Retinal pigment epithelial cell (primary cell): ENCODE measurements at places on chromosomes 12 and 14.

DNA sequence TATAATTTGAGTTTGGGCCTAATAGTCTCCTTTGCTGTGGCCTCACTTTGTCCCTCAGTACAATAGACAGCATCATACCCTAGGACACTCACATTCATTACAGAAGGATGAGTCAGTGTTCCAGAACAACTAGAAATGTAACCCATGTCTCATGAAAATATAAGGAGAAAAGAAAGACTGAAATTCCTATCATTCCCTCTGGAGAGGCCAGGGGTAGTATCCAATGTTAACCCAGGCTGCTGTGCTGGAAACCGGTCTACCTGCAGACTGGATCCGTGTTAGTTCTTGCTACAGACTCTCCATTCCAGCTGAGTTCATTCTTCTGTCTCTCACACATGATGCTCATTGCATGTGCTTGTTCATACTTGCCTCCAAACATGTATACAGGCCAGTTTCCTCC, 75.8 kb upstream of the HOXC13 start:
- DNase-seq, result no peak

GRCh38 chr12:122609732-122610131, 82.7 kb downstream of the KNTC1 start:
- no peak for DNase-seq

DNA sequence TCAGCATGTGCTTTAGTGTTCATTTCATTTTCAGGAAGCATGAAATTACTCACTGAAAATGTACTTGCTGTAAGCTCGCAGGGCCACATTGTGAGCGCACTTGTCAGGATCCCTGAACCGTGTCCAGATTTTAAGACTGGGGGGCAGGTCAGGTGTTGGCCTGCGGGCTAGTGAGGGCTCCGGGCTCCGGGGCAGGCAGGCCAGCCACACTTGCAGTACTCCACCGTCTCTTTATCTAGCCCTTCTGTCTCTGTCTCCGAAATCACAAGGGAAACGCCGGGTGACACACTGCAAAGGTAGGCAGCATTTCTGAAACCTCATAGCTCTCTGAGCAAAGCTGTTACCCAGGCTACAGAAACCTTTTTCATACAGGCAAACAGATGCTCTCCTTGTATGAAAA, 98.7 kb downstream of the EML1 start:
- no peak for DNase-seq

DNA sequence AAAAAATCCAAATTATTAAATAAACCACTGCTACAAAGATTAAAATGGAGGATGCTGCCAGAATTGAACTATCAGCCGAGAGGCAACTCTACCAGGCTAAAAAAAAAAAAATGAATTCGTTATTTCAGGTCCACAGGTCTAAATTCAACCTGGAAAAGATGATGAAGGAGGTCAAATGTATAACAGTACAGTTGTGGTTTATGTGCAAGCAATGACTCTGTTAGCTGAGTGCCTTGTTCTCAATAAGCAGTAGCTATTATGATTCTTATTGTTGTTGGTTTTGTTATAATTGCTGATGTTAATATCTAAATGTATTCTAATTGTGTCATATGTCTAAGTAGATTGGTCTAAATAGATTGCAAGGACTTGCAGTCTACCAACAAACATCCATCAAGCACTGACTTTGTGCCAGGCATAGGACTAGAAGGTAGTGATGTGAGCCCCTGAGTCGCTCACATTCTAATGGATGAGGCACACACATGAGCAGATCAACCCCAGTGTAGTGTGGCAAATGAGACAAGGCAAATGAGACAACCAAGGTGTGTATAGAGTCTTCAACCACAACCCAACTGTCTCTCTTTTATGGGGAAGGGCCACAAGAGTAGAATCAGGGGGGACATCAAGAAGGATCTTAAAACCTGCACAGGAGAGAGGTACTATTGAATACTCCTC, 77.0 kb upstream of the PLEKHG7 start:
- no peak for DNase-seq

DNA sequence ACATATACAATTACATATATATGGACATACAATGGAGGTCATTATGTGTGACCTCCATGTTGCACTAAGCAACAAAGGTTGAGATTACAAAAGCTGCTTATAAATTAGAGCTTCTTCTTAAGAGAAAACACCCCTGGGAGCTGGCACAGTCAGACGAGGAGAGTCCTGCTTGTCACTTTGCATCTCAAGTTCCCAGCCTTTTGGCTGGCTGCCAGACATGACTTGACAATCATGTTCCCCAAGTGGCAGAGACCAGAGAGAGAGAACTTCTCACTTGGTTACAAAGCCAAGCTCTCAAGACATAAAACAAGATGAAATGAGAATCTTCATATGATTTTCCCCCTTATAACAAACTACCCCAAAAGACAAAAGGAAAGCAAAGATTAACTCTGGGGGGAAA, 8.5 kb upstream of the SYNJ2BP start:
- DNase-seq, result no peak

DNA sequence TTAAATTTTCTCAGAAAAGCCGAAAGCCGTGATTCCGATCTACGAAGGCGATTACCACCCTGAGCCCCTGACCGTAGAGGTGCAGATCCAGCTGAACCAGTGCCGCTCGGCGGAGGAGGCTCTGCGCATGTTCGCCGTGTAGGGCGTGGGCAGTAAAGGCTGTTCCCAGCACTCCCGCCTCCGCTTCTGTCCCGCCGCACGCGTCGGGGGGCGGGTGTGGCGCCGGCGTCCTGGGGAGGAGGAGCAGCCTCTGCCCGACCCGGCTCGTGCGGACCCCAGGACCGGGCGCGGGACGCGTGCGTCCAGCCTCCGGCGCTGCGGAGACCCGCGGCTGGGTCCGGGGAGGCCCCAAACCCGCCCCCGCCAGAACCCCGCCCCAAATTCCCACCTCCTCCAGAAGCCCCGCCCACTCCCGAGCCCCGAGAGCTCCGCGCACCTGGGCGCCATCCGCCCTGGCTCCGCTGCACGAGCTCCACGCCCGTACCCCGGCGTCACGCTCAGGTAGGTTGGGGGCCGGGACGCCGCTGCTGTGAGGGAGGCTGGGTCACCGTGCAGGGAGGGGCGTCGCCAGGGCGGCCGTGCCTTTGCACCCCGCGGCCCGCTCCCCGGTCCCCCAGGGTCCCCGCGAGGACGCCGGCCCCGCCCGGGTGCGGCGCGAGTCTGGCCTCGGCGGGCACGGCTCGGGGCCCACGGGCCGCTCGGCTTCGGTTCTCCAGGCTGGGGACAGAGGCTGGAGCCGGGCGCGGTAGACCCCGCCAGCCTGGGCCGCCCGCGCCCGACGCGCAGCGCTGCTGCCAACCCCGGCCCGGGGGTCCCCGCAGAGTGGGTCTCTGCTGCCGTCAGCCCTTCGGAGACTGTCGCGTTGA, at the start of gene B3GNT4:
Gene B3GNT4 (plus strand): TSS at position 409 of the 866 bp plus-strand sequence. CDS start 910 bp downstream, outside the sequence.
- DNase-seq, result no peak

DNA sequence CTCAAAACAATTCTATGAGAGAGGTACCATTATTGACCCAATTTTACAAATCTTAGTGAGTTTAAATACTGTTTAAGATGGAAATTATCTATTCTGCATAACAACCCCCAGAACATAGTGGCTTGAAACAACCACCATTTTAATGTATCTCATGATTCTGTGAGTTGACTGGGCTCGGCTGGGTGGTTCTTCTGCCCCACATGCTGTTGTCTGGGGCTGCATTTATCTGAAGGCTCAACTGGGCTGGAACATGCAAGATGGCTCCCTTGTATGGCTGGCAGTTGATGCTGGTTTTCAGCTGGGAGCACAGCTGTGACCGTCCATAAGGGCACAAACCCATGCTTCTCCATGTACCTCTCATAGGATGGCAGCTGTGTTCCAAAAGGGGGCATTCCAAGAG, 82.2 kb downstream of the DRAM1 start:
- no peak for DNase-seq

DNA sequence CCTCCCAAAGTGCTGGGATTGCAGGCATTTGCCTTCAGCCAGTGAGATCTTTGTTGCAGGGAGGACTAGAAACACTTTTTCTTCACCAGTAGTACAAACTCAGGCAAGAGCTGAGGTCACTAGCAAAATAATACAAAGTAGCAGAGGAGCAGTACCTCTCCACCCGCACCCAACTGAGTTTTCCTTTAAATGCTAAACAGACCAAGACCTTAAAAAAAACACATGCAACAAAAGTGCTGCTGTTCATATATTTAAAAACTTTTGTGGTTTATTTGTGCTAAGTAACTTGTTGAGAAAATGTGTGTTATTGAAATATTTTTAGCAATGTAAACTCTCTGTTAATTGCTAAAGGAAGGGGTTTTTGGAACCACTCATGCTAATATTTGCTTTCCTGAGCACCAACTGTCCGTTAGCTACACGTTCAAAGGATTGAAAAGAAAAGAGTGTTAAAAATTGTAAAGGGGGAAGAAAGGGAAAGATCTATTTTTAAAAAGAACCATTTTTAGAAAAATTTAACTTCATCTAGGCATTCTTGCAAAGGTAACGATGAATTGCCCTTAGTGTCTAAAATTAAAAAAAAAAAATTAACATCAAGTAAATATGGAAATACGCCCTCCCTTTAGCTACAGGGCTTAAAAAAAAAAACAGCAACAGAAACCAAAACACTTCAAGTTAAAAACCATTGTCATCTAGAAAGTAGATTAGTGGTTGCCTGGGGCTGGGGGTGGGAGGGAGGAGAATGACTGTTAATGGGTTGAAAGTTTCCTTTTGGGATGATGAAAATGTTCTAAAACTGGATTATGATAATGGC, 114.0 kb upstream of the KRAS start:
- no peak for DNase-seq

- DNase-seq, result no peak
These were observed 112.8 kb downstream of the SYT1 start for GRCh38 chr12:78977304-78977867.

- peak; percentile 51 for DNase-seq
These were observed 310.0 kb downstream of the ADAMTS20 start for GRCh38 chr12:43241986-43242385.

DNA sequence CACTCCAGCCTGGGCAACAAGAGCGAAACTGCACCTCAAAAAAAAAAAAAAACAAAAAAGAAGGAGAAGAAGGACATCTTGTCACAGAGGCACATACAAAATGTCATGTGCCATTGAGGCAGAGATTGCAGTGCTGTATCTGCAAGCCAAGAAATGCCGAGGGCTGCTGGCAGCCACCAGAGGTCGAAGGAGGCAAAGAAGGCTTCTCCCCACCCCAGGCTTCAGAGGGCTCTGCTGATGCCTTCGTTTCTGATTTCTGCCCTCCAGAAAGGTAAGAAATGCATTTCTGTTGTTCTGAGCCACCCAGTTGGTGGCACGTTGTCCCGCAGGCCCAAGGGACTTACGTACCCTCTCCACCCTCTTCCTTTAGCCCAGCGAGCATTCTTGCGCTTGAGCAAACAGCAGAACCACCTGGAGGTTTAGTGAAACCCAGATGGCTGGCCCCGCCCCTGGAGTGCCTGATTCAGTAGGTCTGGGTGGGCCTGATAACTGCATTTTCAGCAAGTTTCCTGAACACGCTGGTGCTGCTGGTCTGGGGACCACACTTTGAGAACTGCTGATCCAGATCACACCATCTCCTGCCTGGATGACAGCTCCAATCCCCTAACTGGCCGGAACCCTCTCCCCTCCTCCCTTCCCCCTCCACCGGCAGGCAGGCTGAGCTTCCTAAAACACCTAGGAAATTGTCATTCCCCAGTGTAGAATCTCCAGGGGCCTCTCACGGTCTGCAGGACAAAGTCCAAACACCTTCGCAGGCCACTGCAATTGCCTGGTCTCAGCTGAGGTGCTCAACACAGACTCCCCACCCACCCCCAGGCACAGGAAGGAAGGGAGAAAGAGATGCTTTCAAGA, 21.1 kb upstream of the SCARB1 start:
- no peak for DNase-seq

DNA sequence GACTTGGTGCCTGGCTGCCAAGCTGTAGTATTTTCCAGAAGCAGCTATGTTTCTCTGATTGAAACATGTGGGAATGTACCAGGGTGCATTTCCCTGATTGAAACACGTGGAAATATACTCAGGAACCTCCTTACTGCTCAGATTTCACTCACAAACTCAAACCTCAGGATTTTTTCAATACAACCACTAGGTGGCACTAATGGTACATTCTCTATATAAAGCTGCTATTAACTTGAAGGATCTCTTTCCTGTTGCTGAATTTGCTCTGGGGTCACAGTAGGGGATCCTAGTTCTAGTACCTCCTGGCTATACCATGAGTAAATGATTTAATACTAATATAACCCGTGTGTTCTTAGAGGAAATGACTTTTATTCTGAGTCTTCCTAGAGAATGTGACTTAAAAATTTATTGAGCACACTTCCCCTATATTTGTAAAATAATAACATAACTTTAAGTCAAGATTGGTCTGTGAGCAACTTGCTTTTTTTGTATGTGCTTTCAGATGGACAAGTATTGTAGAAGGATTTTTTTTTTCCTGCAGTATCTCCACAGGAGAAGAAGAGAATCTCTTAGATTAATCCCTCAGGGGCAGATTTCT, 173.8 kb upstream of the MIS18BP1 start:
- DNase-seq, result peak; percentile 10

- peak; percentile 75 for DNase-seq
These were observed 79.2 kb downstream of the B4GALNT3 start for GRCh38 chr12:538731-539539.

- no peak for DNase-seq
These were observed 106.9 kb upstream of the HIF1A start for GRCh38 chr14:61588419-61588901.

DNA sequence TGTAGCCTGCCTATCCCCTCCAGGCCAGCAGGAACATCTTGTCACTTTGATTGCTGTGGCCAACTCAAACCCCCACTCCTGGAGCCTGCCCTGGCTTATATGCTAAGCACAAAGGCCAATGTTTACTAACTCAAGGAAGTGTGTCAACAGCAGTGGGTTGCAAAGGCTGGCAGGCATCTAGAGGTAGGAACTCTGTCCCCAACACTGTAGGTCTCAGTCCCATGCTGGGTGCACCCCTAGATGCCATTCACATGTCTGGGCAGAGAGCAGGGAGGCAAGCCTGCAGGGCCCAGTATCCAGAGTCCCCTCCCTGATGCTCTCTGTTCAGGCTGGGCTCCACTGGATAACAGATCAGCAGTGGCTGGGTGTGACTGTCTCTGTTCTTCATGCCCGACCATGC, 1.6 kb upstream of the HPD start:
- no peak for DNase-seq

DNA sequence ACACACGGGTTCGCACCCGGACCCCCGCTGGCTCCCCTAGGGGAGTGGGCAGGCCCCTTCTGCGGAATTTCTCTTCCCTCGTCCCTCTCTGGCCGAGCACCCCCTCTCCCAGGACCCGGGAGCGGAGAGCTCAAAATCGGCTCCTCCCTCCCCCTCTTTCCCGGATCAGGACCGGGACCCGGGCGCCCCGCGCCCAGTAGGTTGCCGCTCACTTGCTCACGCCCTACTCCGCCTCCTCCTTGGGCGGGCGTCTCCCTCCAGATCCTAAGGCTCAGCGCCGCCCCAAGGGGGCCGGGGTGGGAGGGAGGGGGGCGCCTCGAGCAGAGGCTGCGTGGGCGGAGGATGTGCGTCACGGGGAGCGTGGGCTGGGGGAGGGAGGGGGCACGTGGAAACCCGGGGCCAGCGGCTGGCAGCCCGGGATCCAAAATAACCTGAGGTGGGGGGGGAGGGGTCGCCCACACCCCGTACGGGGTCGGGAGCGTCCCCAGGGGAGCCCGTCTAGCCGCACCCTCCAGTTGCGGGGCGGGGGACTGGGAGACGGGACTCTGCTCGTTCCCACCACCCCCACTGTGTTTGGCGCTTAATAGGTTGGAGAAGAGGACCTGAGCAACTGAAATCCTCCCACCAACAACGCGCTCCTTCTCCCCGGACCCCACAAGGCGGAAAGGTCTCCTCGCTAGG, 1.8 kb upstream of the NAB2 start:
- DNase-seq, result peak; percentile 55
